ENCODE measurements at places on chromosomes 7 and 10. TPM values are rescaled to one million over a fixed set of nuclear protein-coding genes. Genes with fewer than 3 reads are reported as not detected.

Gene IDI2
- not detected for total RNA-seq

Gene C10orf71
- 2.2 TPM for total RNA-seq

Gene TAS2R4
- 3.1 TPM for total RNA-seq

Gene PNLIP
- 1.4 TPM for total RNA-seq

Gene TMEM139
- 1.1 TPM for total RNA-seq

Gene GIMAP1
- 1.3 TPM for total RNA-seq

Gene FXYD4
- not detected for total RNA-seq

Gene MPP7
- total RNA-seq = 15.9 TPM

Gene SLC29A4
- total RNA-seq = 4.9 TPM

Gene NPC1L1
- total RNA-seq = 0.30 TPM

Gene EBLN1
- total RNA-seq = not detected

Gene BLOC1S2
- total RNA-seq = 32.4 TPM

Gene GRM8
- 1.9 TPM for total RNA-seq

Gene TMEM236
- total RNA-seq = 0.69 TPM

Gene HOXA10
- total RNA-seq = 2.8 TPM

Gene SFTPA1
- total RNA-seq = not detected

Gene STRIP2
- 1.9 TPM for total RNA-seq

Gene SPRN
- total RNA-seq = 0.89 TPM

Gene SFRP5
- total RNA-seq = 1.7 TPM

Gene WDR37
- total RNA-seq = 8.3 TPM

Gene SPDYE6
- total RNA-seq = not detected

Gene LIPM
- total RNA-seq = 17.1 TPM

Gene SLC18A3
- not detected for total RNA-seq

Gene SEMA4G
- 1.9 TPM for total RNA-seq

Gene AS3MT
- 8.9 TPM for total RNA-seq

All from skin of body (tissue), 3 donors.